ENCODE measurements at places on chromosomes 6 and 20.

DNA sequence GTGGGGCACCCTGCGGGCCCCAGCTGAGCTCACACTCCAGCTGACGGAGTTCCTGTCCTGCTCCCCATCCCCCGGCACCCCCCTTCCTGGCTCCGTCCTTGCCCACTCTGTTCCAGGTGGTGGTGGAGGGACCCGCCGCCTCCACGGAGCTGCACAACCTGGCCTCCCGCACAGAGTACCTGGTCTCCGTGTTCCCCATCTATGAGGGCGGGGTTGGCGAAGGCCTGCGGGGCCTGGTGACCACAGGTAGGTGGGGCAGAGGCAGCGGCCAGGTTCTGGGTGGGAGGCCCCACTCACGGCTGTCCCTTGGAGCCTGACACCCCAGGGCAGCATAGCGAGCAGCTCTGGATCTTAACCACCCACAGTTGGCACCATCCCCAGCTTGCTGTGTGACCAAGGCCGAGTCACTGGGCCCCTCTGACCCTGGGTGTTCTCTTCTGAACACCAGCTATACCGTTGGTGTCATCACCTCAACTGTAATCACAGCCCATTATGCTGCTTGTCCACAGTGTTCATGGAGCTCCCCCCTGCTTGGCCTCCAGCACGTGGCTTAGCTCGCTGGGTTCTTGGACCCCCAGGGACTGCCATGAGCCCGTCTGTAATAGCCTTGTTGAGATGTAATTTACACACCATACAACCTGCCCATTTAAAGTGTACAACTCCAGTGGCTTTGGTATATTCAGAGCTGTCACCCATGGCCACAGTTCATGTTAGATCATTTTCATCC is 17.4 kb downstream of the COL20A1 start:
- no peak for DNase-seq

DNA sequence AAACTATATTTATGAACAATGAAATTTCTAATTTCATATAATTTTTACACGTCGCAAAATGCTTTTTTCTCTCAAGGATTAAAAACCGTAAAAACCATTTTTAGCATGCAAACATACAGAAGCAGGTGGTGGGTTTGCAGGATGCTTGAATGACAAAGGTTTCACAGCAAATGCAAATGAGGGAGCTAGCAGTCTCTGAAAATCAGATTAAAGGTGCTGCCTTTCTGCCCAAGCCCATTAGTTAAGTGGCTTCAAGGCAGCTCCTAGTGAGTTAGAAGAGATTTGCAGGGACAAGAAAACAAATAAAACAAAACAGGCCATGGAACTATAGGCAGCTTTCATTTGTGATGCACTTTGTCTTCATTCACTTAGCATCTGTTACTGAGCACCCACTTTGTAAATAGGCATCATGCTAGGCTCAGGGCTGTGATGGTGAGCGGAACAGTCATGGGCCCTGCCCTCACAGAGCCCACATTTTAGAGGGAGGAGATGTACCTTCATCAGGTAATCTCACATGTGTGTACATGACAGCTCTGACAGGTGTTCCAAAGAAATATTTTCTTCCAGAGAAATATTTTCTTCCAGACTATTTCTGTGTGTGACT is 29.5 kb downstream of the NAPB start:
- DNase-seq: no peak

- no peak for DNase-seq
These were observed 10.0 kb downstream of the UCKL1 start for GRCh38 chr20:63945921-63946920.

DNA sequence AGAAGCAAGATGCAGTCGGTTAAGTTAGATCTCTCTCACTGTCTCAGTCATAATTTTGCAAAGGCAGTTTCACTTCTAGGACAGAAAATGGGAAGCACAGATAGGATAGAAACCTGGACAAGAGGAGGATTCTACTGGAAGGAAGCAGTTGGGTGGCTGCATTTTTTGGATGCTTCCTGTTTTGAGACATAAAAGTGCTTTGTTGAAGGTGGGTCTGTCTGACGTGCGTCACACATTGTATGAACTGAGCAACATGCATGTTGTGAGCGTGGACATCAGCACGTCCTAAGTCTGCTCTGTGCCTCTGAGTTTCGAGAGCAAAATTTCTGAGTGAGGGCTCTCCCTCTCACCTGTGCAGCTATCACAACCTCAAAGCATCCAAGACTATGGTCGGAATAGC is 68.7 kb upstream of the SNX9 start:
- no peak for DNase-seq

DNA sequence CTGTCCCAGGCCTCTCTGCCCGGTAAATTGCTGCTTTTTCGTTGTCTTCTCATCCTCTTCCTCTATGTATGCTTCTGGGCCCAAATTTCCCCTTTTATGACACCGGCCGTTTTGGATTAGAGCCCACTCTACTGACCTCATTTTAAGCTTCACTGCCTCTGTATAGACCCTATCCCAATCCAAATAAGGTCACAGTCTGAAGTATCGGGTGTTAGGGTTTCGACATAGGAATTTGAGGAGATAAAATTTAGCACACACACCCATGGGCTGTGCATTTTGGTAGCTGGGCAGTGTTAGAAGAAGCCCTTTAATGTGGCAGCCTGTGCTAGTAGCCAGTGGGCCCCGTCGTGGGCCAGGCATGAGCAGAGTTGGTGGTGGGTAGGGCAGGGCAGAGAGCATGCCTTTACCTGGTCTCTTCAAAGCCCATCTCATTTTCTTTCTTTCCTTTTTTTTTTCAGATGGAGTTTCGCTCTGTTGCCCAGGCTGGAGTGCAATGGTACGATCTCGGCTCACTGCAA is 27.9 kb upstream of the EZR start:
- DNase-seq: no peak

DNA sequence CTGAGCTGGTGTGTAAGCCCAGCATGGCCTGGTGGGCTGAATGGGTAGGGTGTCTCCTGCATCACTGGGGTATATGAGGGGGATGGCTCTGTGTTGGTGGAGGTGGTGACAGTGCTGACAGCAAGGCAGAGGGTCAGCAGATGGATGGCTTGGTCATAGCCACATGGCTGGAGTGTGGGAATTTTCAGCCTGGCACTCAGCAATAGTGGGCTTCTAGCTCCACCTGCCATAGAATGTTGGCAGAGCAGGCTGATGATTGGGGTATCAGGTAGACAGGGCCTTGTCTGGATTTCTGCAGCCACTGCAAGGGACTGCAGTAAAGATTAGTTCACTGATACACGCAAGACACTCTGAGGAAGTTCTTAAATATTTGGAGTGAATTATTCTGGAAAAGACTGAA is 137.5 kb upstream of the BACH2 start:
- DNase-seq: no peak

DNA sequence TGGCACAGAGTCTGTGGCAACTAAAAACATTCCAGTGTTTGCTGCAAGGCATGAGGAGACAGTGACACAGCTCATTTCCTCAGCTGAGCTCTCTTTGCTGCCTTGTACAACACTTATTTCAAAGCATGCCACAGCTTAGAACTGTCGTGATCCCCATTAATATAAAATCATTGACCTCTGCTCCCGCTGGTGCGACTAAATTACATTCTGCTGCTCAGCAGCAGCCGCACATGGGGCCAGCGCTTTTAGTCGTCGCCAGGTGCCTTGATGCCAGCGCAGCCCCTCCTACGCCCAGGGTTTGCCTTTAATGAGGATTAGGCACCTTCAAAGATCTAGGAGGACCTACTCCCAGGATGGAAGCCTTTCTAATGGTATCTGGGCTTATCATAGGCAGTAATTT is 717.9 kb upstream of the POU3F2 start:
- no peak for DNase-seq

- DNase-seq: no peak
These were observed 1.9 kb downstream of the SNX5 start for GRCh38 chr20:17966432-17967310.

GRCh38 chr6:125157725-125158124 is 4.2 kb downstream of the TPD52L1 start:
- DNase-seq: no peak

GRCh38 chr6:18412068-18412467 is 24.9 kb downstream of the RNF144B start:
- DNase-seq: no peak

DNA sequence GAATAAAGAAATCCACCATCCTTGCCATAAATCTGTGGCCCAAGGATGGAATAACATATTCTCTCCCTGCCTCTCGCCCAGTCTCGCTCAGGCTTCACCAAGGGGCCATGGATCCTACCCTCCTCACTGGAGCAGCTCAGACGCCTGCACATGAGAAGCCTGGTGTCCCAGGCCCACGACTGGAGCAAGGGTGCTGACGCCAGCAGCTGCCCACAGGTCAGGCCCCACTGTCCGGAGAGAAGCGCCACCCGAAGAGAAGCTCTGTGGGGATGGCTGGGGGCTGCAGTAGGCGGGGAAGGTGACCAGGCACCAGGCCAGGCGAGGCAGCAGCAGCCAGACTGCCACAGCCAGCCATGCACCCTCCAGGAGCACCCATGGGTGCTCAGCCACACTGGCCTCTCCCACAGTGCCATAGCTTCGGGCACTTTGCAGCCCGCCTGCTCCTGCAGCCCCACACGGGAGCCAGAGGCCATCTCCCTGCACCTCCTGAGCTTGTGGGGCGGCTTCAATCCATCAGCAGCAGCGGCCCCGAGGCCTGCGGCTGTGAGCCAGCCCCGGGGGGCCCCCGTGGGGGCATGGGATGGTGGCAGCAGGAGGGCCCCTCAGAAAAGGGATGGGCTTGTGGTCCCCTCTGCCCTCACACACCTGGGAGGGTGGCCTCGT is 286.2 kb upstream of the SGK1 start:
- DNase-seq: no peak

GRCh38 chr6:8888468-8888867 is 453.1 kb upstream of the SLC35B3 start:
- no peak for DNase-seq

DNA sequence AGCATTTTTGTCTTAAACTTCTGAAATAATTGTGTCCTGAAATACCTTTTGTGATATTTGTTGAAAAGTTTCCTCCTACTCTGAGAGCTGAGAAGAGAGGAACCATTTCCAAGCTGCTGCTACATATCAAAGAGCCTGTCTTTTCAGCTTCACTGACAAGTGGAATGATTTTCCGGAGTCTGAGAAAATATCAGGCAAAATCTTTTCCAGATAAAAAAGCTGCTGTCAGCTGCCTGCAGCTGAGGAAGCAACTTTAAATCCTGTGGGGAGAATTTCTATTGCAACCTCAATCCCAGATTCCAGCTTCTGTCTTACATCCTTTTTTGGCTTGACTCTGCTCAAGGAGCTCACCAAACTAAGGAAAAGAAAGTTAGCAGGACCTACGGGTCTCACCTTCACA is 904.3 kb downstream of the PHF3 start:
- DNase-seq: no peak

DNA sequence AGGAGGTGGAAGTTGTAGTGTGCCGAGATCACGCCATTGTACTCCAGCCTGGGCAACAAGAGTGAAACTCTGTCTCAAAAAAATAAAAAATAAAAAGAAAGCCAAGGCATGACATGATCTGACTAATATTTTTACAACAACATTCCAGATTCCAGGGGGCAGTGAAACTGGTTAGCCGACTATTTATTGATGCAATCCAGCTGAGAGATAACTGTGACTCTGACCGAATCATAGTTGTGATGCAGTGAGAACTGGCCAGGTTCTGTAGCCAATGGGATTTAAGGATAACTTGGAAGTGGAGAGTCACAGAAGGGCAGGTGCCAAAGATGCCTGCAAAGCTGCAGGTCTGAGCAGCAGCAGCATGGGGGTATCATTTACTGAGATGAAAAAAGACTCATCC is 82.9 kb upstream of the TSHZ2 start:
- DNase-seq: no peak

GRCh38 chr6:84588697-84589080 is 175.7 kb downstream of the TBX18 start:
- DNase-seq: no peak

DNA sequence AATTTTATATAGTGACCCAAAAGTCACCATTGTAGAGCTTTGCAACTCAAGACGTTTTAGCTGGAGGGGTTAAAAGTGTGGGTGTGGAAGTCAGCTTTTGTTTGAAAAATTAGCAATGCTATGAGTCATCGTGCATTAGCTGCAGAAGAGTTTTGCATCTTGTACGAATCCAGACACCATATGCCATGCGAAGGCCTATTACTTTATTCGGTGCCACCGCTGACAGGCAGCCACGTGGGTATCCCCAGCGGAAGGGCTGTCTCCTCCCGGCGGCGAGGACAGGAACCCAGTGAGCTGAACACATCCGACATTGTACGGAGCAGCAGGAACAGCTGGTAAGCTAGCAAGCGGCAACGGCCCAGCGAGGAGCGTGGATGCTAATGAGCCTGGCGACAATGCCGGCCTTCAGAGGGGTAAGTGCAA is 84.4 kb downstream of the INSM1 start:
- peak; percentile 8 for DNase-seq

- no peak for DNase-seq
These were observed 195.4 kb downstream of the SMOC2 start for GRCh38 chr6:168636147-168637004.

- DNase-seq: no peak
These were observed 28.9 kb downstream of the FYN start for GRCh38 chr6:111844376-111844775.

DNA sequence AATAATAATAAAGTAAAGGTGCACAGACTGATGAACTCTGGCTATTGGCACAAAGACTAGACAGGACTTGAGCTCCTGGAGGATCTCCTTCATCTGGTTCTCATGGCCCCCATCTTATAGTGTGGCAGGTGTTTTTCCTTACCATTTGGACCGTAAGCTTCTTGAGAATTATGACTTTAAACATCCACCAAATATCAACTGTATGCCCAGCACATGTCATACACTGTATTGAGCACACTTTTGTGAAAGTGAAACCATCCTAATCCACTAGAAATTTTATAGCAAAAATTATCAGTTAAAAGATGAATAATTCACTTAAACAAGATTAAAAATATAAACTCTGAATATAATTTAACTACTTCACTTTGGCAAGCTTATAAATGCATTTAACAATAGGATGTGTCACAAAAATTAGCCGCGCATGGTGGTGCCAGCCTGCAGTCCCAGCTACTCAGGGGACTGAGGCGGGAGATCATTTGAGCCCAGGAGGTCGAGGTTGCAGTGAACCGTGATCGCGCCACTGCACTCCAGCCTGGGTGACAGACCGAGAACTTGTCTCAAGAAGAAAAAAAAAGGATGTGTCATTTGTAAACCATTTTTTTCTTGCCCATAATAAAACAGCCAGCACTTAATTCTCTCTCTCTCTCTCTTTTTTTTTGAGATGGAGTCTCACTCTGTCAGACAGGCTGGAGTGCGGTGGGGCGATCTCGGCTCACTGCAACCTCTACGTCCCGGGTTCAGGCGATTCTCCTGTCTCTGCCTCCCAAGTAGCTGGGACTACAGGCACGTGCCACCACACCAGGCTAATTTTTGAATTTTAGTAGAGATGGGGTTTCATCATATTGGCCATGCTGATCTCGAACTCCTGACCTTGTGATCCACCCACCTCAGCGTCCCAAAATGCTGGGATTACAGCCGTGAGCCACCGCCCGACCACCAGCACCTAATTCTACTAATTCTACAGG is 9.1 kb downstream of the HIVEP2 start:
- no peak for DNase-seq

GRCh38 chr6:5089481-5090438 is 4.6 kb downstream of the PPP1R3G start:
- no peak for DNase-seq

DNA sequence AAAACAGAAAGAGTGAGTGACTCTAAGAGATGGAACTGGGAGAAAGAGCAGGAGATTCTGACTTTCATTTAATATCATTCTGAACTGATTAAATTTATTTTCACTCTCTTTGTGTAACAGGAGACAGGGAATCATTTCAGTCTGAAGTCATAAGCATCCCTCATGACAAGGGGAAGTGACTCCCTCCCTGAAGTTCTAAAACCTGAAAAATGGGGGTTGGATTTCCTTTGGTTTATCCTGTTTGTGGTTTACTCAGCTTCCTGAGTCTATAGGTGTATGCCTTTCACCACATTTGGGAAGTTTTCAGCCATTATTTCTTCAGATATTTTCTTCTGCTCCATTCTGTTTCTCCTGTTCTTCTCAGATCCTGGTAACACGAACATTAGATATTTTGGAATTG is 3.4 kb upstream of the FKBP1A start:
- no peak for DNase-seq
